T1000 (cell line): ENCODE measurements at places on chromosomes 11 and 22.

- no peak for DNase-seq
These were observed 47.7 kb upstream of the FADD start for GRCh38 chr11:70155386-70155785.

DNA sequence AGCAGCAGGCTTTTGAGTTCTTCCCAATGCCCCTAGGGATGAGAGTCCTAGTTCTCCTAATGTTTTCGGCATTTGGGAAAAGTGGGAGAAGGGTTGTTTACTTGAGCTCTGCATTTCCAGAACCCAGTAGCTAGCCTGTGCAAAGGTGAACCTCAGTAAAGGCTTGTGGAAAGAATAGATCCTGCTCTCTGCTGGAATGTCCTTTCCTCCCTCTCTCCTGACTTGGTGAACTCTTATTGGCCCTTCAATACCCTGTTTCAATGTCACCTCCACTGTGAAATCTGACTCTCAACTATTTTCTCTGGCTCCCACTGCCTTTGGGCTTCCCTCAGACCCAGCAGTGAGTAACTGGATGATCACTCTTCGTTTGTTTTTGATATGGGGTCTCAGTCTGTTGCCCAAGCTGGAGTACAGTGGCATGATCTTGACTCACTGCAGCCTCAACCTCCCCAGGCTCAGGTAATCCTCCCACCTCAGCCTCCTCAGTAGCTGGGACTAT lies 2.4 kb upstream of the UVRAG start:
- DNase-seq, result no peak

GRCh38 chr11:17460406-17460805 lies 16.2 kb downstream of the ABCC8 start:
- DNase-seq, result no peak

- no peak for DNase-seq
These were observed 80.0 kb upstream of the PPARA start for GRCh38 chr22:46070215-46070802.

DNA sequence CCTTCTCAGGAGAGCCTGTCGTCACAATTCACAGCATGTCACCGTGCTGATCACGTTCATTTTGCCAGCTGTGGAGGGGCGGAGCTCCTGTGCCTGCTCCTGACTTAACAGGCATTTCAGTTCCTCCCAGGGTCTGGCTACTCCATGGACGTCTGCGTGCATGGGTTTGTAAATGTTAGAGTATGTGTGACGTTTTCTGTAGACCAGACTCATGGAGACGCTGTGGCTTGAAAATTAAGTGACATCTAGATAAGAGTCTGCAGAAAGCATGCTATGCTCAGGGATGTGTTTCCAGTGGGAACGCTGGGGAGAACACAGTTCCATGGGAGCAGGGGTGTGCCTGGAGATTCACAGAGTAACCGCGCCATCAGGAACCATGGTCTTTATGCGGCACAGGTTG lies 804.0 kb downstream of the TBC1D22A start:
- DNase-seq, result no peak

- DNase-seq, result no peak
These were observed 33.4 kb downstream of the SHANK2 start for GRCh38 chr11:71218789-71219499.

- no peak for DNase-seq
These were observed 93.9 kb downstream of the TECTA start for GRCh38 chr11:121194731-121195596.

GRCh38 chr11:65622011-65622410 lies 6.4 kb downstream of the PCNX3 start:
- no peak for DNase-seq

DNA sequence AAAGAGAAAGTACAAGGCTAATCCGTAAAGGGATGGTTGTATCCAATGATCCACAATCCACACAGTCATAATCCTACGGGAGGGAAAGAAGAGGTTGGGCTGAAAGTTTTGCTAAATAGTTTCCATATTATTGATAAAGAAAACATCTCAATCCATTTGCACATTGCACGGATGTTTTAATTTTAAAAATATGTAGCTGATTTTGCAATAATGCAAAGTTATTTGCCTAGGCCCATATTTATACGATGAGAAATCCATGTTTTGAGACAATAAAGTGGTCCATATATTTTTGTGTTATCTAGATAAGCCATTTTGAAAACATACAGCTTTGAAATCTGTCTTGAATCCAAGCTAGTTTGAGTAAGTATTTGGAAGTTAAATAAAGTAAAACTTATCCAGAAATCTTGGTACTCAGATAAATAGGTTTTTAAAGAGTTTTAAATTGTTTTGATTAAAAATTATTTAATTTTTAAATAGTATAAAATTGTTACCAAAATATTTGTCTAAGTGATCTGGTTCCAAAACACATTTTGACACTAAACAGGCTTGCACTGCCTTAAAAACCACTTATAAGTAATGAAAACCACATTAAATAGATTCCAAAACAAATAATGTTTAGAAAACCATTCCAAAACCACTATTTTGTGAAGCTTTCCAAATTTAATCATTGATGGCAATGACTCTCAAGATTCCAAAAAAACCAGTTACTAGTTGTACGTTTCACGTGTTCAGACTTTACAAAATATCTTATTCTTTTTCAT lies 38.2 kb upstream of the PAMR1 start:
- DNase-seq, result no peak
